ENCODE measurements at places on chromosomes 16 and 17. TPM values are rescaled to one million over a fixed set of nuclear protein-coding genes. Genes with fewer than 3 reads are reported as not detected.

DNA sequence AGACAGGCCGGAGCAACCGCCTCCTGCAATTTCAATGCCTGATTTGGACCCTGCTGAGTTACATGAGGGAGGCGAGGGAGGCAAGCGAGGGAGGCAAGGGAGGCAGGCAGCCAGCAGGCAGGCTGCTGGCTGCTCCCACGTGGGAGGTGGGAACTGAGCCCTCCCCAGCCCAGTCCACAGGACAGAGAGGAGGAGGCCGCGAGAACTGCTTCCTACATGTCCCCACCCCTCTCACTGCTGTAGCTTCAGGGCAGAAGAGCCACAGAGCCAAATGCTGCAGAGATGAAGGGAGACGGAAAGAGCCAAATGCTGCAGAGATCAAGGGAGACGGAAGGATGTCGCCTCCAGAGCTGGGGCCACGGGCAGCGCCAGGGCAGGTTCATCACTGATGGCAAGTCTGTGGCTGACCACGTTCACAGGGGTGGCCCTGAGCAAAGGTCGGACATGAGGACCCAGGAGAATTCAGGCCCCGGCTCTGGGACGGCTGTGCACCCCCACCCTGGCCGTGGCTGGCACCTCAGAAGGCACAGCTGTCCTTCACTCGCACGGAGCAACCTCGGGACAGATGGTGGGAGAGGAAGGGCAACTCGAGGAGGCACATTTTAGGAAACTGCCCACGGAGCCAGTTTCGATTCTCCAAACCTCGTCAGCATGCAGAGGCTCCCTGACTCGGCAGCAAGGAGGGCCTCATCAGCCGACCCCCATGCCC lies 21.5 kb downstream of the RPH3AL start:
- H3K27me3 ChIP-seq = peaks cover 12% of the 10 kb centered on the region
- H3K36me3 ChIP-seq = peaks cover 6% of the 10 kb centered on the region
- peak overlapping the region; percentile 94 for H3K27ac ChIP-seq

DNA sequence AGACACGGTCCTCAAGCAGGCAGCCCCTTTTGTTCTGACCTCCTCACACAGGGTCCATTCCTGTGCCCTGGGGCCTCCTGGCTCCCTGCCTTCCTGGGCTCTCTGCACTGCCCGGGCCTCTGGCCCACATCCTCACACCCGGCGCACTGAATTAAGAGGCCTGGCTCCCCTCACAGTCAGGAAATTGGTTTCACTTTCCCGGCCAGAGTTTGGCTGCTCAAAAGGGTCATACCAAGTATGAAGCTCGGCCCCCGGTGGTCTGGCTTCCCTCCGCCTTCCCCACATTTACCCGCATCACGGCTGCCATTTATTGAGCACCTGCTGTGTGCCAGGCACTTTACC lies 220.0 kb downstream of the NTN1 start:
- peaks cover 60% of the 10 kb centered on the region for H3K4me1 ChIP-seq
- DNase-seq = peak; percentile 52
- peak overlapping the region; percentile 97 for H3K27ac ChIP-seq
- H3K27me3 ChIP-seq = no peaks in the 10 kb centered on the region
- no peaks in the 10 kb centered on the region for H3K36me3 ChIP-seq

DNA sequence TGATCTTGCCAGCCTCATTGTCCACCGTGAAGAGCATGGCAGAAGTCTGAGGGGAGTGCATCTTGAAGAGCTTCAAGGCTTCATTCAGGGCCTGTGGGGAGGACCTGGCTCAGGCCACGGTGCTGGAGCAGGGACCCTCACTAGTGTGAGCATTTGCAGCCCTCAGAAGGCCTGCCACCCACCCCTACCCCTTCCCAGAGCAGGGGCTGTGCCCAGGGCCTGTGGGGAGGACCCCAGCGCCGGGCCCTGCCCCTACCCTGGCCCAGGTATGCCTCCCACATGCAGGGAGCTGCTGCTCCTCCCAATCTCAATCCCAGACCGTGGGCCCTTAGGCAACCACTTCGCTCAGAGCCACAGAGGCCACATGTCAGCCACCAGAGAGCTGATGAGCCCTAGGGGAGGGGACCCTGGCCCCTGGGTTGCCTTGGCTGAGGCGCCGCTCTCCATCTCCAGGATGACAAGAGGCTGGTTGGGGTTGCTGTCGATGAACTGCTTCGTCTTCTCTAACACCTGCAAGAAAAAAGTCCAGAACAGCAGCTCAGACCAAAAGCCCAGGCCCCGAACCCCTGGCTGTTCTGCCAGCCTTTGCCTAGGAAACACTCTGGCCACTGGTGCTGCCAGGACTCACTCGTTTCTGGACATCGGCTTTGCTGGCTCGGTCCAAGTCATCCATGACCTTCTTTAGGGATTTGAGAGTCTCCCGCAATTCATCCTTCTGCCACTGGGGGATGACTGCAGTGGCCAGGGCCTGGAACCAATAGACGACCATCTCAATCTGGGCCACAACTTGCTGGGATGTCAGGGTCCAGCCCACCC lies 1.8 kb upstream of the EXOSC6 start:
- no peaks in the 10 kb centered on the region for H3K27me3 ChIP-seq
- H3K27ac ChIP-seq = no peak overlapping the region
- H3K4me3 ChIP-seq = no peak overlapping the region
- H3K4me1 ChIP-seq = peaks cover 34% of the 10 kb centered on the region

- peaks cover 38% of the 10 kb centered on the region for H3K36me3 ChIP-seq
- peaks cover 87% of the 10 kb centered on the region for H3K4me1 ChIP-seq
- H3K4me3 ChIP-seq = no peak overlapping the region
- no peaks in the 10 kb centered on the region for H3K27me3 ChIP-seq
Measured at GRCh38 chr17:17811381-17812210, 25.2 kb downstream of the SREBF1 start.

DNA sequence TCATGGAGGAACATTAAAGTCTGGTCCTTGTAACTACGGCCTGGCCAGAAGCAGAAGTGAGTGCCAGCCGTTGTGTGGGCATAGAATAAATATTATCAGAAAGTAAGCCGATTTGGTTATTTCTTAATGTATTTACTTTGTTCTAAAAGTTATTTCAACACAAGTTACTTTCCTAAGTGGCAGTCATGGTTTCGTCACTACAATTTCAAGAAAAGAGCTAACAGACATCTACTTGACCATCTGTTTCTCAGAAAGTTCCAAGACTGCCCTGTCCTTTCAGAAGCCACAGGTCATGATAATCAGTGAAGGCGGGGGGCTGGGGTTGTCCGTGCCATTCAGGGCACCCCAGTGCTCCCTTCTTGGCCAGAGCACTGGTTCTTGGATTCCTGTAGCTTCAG lies 14.9 kb upstream of the FASN start:
- H3K4me3 ChIP-seq = no peak overlapping the region
- H3K27me3 ChIP-seq = no peaks in the 10 kb centered on the region
- no peaks in the 10 kb centered on the region for H3K4me1 ChIP-seq
- H3K27ac ChIP-seq = no peak overlapping the region

GRCh38 chr17:68684949-68685357 lies 83.8 kb upstream of the FAM20A start:
- peak overlapping the region; percentile 60 for H3K27ac ChIP-seq
- peaks cover 14% of the 10 kb centered on the region for H3K4me1 ChIP-seq
- H3K36me3 ChIP-seq = no peaks in the 10 kb centered on the region
- DNase-seq = no peak

- no peak overlapping the region for H3K4me3 ChIP-seq
- no peaks in the 10 kb centered on the region for H3K27me3 ChIP-seq
- no peak overlapping the region for H3K27ac ChIP-seq
- no peak for DNase-seq
Measured at GRCh38 chr16:30088237-30088831, 3.4 kb downstream of the TBX6 start.

Gene THOC6
- 9.1 TPM for total RNA-seq

Gene KRT14
- total RNA-seq = not detected

Gene SDR42E2
- 0.08 TPM for total RNA-seq

DNA sequence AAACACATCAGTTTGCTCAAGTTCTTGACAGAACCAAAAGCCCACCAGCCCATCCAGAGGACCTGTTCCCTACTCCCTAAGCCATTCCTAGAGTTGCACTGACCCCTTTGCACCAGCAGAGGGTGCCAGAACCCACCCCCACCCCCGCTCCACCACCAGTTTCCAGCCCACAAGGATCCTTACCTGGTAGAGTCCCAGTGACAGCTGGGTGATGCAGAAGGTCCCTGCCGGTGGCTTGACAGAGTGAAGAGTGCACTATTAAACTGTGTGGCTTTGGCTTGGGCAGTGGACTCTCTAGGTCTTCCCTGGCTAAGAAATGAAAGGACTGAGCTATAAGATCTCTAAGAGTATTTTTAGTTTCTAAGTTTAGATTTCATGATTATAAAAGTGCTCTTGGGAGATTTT lies 73.3 kb upstream of the MTMR4 start:
- H3K4me1 ChIP-seq = no peaks in the 10 kb centered on the region
- H3K4me3 ChIP-seq = no peak overlapping the region
- H3K27me3 ChIP-seq = no peaks in the 10 kb centered on the region

DNA sequence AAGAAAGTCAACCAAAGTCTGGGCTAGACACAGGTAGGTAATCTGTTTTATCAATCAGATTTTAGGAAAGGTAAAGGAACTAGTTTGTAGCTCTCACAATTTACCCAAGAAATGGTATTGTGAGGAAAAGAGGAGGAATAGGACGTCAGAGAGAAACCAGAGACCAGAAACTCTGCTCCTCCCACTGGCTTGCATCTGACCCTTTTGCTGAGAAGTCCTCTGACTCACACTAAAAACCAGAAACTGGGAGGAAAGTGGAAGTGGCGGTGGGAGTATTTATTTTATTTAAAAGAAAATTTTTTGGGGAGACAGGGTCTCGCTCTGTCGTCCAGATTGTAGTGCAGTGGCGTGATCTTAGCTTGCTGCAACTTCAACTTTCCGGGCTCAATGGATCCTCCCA lies 38.0 kb upstream of the MNT start:
- no peak overlapping the region for H3K27ac ChIP-seq
- no peaks in the 10 kb centered on the region for H3K27me3 ChIP-seq
- no peaks in the 10 kb centered on the region for H3K4me1 ChIP-seq
- DNase-seq = no peak
- H3K4me3 ChIP-seq = no peak overlapping the region
- H3K36me3 ChIP-seq = peaks cover 68% of the 10 kb centered on the region

- H3K27me3 ChIP-seq = peaks cover 15% of the 10 kb centered on the region
- H3K36me3 ChIP-seq = no peaks in the 10 kb centered on the region
Measured at GRCh38 chr16:57628008-57628781, at the start of gene ADGRG1. ADGRG1 (plus strand) TSS chr16:57628630; CDS start chr16:57650288, 21,658 bp downstream.

Gene ITGB4
- total RNA-seq = 10.6 TPM

Gene MAP2K3
- total RNA-seq = 41.7 TPM

Gene PRR15L
- total RNA-seq = 0.14 TPM

DNA sequence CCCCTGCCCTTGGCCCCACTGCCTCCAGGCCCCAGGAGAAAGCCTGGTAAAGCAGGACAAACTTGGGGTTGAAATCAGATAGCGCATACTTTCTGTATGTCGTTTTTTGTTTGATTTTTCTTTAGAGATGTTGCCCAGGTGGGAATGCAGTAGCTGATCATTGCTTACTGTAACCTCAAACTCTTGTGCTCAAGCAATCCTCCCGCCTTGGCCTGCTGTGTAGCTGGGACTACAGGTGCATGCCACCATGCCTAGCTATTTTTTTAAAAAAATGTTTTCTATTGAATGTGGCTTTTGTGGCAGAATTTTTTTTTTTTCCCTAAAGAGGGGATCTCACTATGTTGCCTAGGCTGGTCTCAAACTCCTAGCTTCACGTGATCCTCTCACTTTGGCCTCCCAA lies 11.1 kb upstream of the CCL5 start:
- peaks cover 4% of the 10 kb centered on the region for H3K27me3 ChIP-seq
- H3K36me3 ChIP-seq = no peaks in the 10 kb centered on the region
- no peak overlapping the region for H3K27ac ChIP-seq
- no peak overlapping the region for H3K4me3 ChIP-seq
- H3K4me1 ChIP-seq = no peaks in the 10 kb centered on the region

Gene SGCA
- 137 TPM for total RNA-seq

Gene TNP2
- not detected for total RNA-seq

GRCh38 chr16:50371936-50372595 lies 3.3 kb upstream of the BRD7 start:
- H3K27ac ChIP-seq = peak overlapping the region; percentile 54
- H3K36me3 ChIP-seq = no peaks in the 10 kb centered on the region
- H3K27me3 ChIP-seq = no peaks in the 10 kb centered on the region
- peaks cover 36% of the 10 kb centered on the region for H3K4me1 ChIP-seq

Gene B9D1
- 8.8 TPM for total RNA-seq

Gene TBC1D3G
- total RNA-seq = not detected

DNA sequence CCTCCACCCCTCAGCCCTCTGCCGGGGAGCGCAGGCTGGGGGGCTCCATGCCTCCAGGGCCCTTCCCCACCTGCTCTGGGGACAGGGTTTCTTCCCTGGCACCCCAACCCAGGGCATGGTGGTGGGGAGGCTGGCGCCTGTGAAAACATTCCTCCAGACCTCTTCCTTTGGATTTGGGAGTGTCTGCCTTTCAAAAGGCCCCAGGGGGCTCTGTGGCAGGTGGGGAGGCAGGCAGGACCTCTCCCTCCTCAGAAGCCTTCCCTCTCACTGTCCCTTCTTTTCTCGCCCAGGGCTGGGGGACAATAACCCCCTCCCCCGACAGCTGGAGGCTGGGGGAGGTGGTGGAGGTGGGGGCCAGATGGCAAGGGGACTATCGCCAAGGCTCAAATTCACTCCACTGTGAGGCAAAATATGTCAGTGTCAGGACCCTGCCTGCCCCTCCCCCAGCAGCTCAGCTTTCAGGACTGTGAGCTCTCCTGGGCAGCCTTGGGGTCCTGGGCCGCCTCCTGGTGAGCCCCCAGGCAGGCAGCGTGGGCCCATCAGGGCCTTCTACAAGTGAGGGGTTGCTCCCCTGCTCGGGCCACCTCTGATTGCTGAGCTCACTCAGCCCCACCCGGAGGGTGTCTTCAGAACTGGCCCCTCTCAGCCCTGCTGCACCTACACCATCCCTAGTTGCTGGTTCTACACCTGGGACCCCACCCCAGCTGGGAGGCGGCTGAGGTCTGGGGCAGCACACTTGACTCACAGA lies 1.8 kb downstream of the CDH15 start:
- no peaks in the 10 kb centered on the region for H3K36me3 ChIP-seq
- peaks cover 17% of the 10 kb centered on the region for H3K4me1 ChIP-seq

- no peak overlapping the region for H3K4me3 ChIP-seq
- no peaks in the 10 kb centered on the region for H3K36me3 ChIP-seq
- H3K27me3 ChIP-seq = peaks cover 5% of the 10 kb centered on the region
Measured at GRCh38 chr16:19135896-19136438, 22.2 kb downstream of the ITPRIPL2 start.

Gene PHKG2
- total RNA-seq = 15.6 TPM

Gene CFAP97D1
- total RNA-seq = 0.05 TPM

- H3K27me3 ChIP-seq = peaks cover 94% of the 10 kb centered on the region
- no peak for DNase-seq
- no peak overlapping the region for H3K27ac ChIP-seq
- H3K4me1 ChIP-seq = no peaks in the 10 kb centered on the region
Measured at GRCh38 chr17:36755586-36755985, 154.2 kb downstream of the MRM1 start.

Gene TBC1D3I
- total RNA-seq = not detected

Data from left ventricle myocardium inferior (tissue), 1 donor.